ENCODE measurements at places on chromosomes 5 and 9.

DNA sequence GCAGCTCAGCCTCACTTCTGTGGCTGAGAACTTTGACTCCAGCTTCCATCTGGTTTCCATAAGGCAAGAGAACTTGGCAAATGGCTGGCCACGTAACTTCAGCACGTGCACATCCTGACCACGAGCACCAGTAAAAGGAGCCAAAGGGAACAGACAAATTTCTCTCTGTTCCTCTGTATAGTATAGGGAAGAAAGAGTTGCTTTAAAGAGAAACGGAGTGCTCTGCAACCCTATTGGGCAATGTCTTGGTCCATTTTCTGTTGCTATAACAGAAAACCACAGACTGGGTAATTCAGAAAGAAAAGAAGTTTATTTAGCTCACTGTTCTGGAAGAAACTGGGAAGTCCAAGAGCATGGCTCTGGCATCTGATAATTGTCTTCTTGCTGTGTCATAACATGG is 558.7 kb downstream of the ACTL7B start:
- no peak for DNase-seq

- DNase-seq: no peak
These were observed 556.7 kb upstream of the TLE4 start for GRCh38 chr9:79014929-79015699.

- no peak for DNase-seq
These were observed 9.8 kb downstream of the SEMA4D start for GRCh38 chr9:89488131-89488530.

DNA sequence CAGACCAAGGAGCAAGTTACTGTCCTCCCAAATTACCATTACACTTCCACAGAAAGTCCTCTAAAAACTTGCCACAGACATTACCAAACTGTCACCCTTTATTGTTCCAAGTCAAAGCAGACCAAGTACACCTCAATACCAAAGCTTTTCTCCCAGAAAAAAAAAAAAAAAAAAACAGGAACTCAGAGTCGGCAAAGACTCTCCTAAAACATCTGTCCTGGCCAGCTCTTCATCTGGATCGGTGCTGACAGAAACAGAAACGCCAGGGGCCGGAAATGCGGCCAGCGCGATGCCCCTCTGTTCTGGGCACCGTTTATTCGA is 718 bp downstream of the DEPDC1B start:
- DNase-seq: no peak

- no peak for DNase-seq
These were observed 183.2 kb downstream of the TMEM161B start for GRCh38 chr5:88085462-88085861.

GRCh38 chr9:29798599-29798998 is 2225.3 kb upstream of the C9orf72 start:
- no peak for DNase-seq

Measured in CD4-positive, alpha-beta T cell treated with Interleukin-1 beta for 1 hour (primary cell).